HFFc6 (cell line): ENCODE measurements at places on chromosomes 11 and 22. TPM values are rescaled to one million over a fixed set of nuclear protein-coding genes. Genes with fewer than 3 reads are reported as not detected.

DNA sequence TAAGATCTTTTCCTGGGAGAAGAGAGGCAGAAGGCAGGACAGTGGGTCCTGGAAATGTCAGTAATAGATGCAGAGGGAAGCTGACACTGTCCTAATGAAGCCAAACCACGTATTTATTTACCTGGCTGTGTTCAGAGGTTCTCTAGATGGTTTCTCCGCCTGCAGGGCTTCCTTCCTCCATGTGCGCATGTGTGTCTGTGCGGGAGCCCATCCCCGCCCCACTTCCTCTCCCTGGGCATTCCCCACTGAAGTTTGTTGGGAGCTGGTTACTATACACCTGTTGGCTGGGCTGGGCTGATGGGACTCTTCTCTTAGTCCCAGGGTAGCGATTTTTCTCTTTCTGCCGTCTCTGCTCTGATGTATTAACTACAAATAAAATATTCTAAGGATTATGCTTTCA is 204.9 kb upstream of the TBCEL start:
- no peak for DNase-seq
- H3K27me3 ChIP-seq, result peaks cover 44% of the 10 kb centered on the region
- H3K36me3 ChIP-seq, result no peaks in the 10 kb centered on the region
- H3K4me3 ChIP-seq, result no peak overlapping the region
- H3K27ac ChIP-seq, result no peak overlapping the region

- no peak for DNase-seq
- H3K27ac ChIP-seq, result no peak overlapping the region
- H3K4me3 ChIP-seq, result no peak overlapping the region
Measured at GRCh38 chr11:65125197-65126056, 3.3 kb downstream of the MRPL49 start.

- no peak overlapping the region for H3K27ac ChIP-seq
- H3K27me3 ChIP-seq, result no peaks in the 10 kb centered on the region; the same call in none of the 2 replicates
- H3K36me3 ChIP-seq, result no peaks in the 10 kb centered on the region; the same call in 1 of the 2 replicates
- no peak for DNase-seq
- H3K4me3 ChIP-seq, result no peak overlapping the region
Measured at GRCh38 chr11:101470419-101470818, 113.4 kb downstream of the TRPC6 start.

DNA sequence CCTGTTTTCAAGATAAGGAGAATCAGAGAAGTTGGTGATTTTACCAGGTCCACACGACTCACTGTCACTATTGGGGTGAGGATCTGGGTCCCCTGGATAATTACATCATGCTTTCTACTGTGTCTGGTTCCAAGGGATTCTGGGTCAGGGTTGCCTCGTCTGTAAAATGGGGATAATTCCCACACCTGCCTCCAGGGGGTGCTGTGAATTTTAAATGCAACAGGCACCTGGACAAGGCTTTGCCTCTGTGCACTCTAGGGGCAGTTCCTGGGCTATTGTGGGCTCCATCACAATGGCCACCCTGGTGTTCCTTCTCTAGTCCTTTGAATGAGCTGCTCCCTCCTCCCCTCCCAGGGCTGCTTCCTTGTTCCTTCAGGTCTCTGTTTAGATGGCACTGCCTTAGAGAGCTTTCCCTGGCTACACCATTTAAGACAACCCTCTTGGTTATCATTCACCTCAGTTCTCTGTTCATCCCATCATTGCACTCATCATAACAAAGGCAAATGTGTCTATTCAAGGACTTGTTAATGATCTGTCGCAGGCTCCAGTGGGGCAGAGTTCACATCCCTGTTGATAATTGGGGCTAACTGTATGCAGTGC is 178.6 kb downstream of the MIAT start:
- no peaks in the 10 kb centered on the region for H3K36me3 ChIP-seq
- H3K27ac ChIP-seq, result no peak overlapping the region
- H3K27me3 ChIP-seq, result peaks cover 24% of the 10 kb centered on the region
- H3K4me1 ChIP-seq, result no peaks in the 10 kb centered on the region

GRCh38 chr11:8691601-8692000 is 9.0 kb downstream of the RPL27A start:
- peaks cover 28% of the 10 kb centered on the region for H3K27me3 ChIP-seq
- no peak for DNase-seq
- no peak overlapping the region for H3K4me3 ChIP-seq
- H3K4me1 ChIP-seq, result peaks cover 44% of the 10 kb centered on the region

DNA sequence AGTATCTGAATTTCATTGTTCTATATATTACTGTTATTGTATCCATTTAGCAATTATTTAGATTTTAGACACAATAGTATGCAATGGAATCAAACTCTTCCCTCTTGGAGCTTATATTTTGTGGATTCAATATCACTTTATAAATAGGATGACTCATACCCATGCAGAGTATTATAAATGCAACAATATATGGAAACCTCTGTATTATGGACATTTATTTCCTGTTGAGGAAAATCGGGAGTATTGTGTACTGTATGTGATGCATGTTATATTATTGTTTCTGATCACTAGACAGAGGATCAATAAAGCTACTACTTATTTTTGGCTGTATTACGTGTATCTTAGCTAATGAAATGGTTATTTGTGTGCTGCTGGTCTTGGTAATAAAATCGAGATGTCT is 770 bp downstream of the METTL15 start:
- peaks cover 10% of the 10 kb centered on the region for H3K27me3 ChIP-seq
- peak overlapping the region; percentile 99 for H3K27ac ChIP-seq
- peaks cover 33% of the 10 kb centered on the region; the same call in 1 of the 2 replicates for H3K36me3 ChIP-seq
- H3K4me1 ChIP-seq, result peaks cover 74% of the 10 kb centered on the region

GRCh38 chr22:42433754-42434682 is 1.8 kb upstream of the NFAM1 start:
- H3K4me3 ChIP-seq, result no peak overlapping the region
- no peak overlapping the region for H3K27ac ChIP-seq
- no peaks in the 10 kb centered on the region for H3K36me3 ChIP-seq
- peaks cover under 1% of the 10 kb centered on the region; the same call in 1 of the 2 replicates for H3K4me1 ChIP-seq
- DNase-seq, result no peak

DNA sequence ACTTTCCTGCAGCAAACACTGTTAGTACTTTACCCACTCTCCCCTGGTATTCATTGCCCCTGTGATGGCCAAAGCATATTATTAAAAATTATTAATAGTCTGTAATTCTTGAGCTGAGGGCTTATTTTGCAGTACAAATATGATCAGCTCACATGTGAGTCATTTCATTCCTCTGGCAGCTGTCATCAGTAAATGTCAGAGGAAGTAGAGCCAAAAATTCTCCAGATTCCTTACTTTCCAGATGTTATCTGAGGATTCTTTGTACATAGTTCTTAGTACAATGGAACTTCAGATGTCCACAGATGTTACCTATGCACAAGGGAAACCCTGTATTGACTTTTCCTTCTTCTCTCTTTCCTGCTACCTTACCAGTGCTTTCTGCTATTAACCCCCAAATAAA is 12.5 kb downstream of the OR5B3 start:
- no peaks in the 10 kb centered on the region for H3K27me3 ChIP-seq
- peak; percentile 80 for DNase-seq
- H3K36me3 ChIP-seq, result peaks cover 29% of the 10 kb centered on the region

DNA sequence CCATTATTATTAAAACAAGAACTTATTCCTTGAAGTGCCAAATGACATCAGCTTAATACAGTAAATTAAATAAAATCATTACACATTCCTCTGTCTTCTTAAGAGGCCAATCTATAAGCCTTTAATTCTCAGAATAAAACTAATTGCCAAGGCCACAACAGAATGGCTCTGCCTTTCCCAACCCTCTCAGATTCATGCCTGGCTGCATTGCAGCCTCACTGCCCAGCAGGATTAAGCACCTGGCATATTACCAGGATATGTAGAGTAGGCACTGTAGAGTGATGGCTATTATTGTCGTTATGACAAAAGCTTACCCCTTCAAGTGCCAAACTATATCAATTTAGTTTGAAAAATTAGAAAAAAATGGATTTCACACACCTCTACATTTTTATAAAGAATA is 9.4 kb upstream of the CALCA start:
- H3K27ac ChIP-seq, result no peak overlapping the region
- no peak for DNase-seq
- H3K36me3 ChIP-seq, result no peaks in the 10 kb centered on the region
- H3K27me3 ChIP-seq, result peaks cover 2% of the 10 kb centered on the region; the same call in 1 of the 2 replicates

LGALS12 gene
- not detected in 2 replicates for total RNA-seq

UPK3A gene
- total RNA-seq, result not detected in 3 replicates
